ENCODE measurements at places on chromosomes 5 and 9.

GRCh38 chr9:87613265-87614111, 112.4 kb upstream of the CTSL start:
- no peak for DNase-seq

DNA sequence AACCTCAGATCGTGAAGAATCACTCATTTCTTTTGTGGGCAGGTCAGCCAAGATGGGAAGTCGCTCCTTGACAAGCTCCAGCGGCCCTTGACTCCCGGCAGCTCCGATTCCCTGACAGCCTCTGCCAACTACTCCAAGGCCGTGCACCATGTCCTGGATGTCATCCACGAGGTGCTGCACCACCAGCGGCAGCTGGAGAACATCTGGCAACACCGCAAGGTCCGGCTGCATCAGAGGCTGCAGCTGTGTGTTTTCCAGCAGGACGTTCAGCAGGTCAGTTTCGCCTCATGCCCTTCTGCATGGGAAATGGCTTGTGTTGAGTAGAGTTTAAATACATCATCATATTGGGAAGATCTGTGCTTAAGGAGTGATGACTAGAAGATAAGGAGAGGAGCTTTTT, 173.3 kb downstream of the TRIO start:
- no peak for DNase-seq

DNA sequence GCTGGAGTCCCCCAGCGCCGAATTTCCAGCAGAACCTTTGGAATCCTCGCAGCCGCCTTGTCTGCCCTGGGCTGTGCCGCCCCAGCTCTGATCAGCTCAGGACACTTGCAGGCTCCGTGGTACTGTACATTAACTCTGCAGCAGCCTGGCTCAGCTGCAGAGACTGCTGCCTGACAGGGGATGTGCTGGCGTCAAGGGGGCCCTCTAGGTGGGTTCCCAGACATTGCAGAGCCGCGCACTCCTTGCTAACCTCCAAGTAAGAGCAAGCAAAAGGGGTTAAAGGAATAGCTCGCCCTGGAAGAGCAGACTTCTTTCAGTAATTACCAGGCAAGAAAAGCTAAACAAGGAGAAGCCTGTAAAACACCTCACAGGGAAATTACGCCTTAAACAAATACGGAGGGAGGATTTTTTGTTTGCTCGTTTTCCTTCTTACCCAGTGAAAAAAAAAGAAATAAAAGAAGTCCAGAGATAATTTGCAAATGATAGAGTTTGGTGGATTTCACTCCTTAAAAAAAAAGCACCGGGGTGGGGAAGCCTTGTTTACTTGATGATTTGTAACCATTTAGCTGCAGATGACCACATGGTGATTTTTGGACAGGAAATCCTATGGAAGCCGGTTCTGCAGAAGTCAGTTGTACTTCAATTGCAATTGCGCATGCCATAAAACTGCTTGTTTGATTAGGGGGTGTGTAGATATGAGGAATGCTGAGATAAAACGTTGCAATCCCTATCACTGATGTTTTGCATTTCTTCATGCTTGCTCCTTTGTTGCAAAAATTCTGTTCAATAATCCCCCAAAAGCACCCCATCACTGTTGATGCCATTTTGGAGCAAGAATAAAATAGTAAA, 305.8 kb downstream of the PDE4D start:
- no peak for DNase-seq

- DNase-seq: no peak
These were observed 53.0 kb upstream of the CNTLN start for GRCh38 chr9:17081814-17082213.

DNA sequence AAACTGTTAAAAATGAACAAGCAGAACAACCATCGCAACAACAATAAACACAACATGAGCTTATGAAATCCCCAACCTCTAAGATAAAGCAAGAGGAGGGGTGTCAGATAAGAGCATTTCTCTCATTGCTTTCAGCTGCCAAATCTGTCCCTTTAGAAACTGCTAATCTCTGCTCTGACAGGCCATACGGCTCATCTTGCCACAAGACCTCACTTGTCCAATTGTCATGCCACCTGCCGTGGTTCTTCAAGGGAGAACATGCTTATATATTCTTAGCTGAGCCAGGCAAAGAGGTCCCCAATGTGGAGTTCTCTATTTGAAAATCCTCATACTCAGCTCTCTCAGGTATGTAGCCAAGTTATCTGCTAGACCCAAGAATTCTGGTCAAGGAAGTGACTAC, 405.0 kb upstream of the TNC start:
- no peak for DNase-seq

DNA sequence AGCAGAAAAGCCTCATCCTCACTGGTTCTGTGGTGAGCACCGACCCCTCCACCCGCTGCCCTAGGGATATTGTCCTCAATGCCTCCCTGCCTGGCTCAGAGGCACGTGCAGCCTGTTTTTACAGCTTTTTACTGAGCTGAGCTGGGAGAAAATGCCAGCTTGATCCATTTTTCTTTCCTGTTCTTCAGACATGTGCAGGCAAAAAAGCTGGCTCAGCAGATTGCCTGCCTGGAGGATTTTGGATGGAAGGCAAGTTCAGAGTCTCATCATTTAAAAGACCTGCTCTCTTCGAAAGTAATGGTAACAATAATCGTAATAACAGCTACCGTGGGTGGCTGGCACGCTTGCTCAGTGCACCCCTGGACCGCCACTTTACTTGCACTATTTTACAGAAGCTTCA, 135.0 kb upstream of the SMIM23 start:
- no peak for DNase-seq

All from suppressor macrophage treated with lipopolysaccharide for 1 hour (primary cell).